Activated T-cell treated with anti-CD3 and anti-CD28 coated beads, Interleukin-2, amount 50 U/mL, for 24 hours (primary cell): ENCODE measurements at places on chromosomes 13 and 19.
A peak's percentile ranks its signal among the peaks of the same experiment; 100 is the strongest.

DNA sequence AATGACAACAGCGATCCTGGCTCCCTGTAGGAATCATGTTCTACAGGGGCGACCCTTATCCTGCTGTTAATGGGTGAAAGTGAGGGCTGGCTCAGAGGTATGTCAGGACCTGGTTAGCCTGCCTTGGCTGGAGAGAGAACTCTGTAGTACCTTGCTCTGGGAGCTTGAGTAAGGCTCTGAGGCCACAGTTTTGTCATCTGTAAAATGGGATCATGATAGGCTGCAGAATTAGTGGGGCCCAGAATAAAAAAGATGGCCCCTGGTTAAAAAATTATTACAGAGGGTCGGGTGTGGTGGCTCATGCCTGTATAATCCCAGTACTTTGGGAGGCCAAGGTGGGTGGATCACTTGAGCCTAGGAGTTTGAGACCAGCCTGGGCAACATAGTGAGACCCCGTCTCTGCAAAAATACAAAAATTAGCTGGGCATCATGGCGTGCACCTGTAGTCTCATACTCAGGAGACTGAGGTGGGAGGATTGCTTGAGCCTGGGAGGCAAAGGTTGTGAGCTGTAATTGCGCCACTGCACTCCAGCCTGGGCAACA is 10.5 kb upstream of the SAMD1 start:
- H3K4me1 ChIP-seq, result no peaks in the 10 kb centered on the region
- H3K36me3 ChIP-seq, result peaks cover 60% of the 10 kb centered on the region
- no peak for DNase-seq
- no peak overlapping the region for H3K27ac ChIP-seq

DNA sequence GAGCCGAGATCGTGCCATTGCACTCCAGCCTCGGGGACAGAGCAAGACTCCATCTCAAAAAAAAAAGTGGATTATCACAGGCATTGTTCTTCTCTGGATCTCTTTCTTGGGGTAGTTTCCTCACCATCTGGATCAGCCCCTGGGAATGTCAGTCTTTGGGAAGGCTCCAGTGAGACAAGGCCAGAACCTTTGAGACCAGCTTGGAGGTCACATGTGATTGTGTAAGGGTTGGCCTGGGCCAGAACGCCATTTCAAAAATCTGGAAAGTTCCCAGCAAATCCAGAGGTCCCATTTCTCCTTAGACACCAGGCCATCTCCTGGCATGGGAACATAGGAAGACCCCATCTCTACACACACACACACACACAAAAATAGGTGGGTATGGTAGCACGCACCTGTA is 14.2 kb upstream of the ANGPTL8 start:
- no peak overlapping the region for H3K27ac ChIP-seq
- no peak for DNase-seq
- H3K4me3 ChIP-seq, result no peak overlapping the region
- H3K36me3 ChIP-seq, result no peaks in the 10 kb centered on the region

DNA sequence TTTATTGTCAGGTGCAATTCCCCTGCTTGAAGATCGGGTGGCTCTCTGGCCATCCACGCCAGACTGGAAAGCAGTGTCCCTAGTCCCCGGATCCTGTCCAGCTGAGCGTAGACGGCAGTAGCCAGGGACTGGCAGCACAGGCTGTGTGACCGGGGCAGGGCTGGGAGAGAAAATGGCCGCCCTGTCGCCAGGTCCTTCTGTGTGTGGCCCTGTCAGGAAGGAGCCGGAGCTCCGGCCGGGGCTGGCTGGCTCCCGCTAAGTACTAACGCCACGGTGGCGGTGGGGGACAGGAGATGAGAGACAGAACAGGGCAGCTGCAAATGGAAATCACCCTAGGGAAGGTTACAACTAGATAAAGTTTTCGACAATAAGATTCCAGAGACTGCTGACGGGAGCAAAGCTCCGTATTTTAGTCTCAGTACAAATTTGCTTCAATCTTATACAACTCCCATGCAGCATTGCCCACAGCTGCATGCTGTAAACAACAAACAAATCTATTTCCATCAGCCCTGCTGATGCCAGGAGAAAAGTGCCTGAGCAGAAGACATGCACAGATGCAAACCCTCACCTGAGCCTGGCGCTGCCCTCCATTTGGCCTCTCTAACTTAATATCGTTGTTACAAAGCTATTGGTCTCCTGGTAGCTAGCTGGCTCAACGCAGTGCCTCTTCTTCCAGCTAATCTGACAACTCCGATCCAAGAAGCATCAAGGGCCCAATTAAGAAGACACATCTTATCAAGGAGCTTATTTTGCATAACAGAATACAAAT is 253.0 kb downstream of the TSHZ3 start:
- no peaks in the 10 kb centered on the region for H3K36me3 ChIP-seq
- no peak overlapping the region for H3K4me3 ChIP-seq
- DNase-seq, result no peak
- H3K4me1 ChIP-seq, result no peaks in the 10 kb centered on the region

GRCh38 chr19:13155472-13156359 is 5.5 kb downstream of the IER2 start:
- DNase-seq, result peak; percentile 79
- peaks cover 40% of the 10 kb centered on the region for H3K36me3 ChIP-seq
- H3K4me1 ChIP-seq, result peaks cover 41% of the 10 kb centered on the region

- no peak for DNase-seq
- H3K27ac ChIP-seq, result peak overlapping the region; percentile 98
- peak overlapping the region; percentile 89 for H3K4me3 ChIP-seq
- H3K4me1 ChIP-seq, result peaks cover 42% of the 10 kb centered on the region
Measured at GRCh38 chr19:53553156-53553555, 15.2 kb downstream of the ZNF331 start.

- H3K27me3 ChIP-seq, result no peaks in the 10 kb centered on the region
- H3K4me3 ChIP-seq, result no peak overlapping the region
- peaks cover 8% of the 10 kb centered on the region for H3K4me1 ChIP-seq
- H3K36me3 ChIP-seq, result peaks cover 31% of the 10 kb centered on the region
- peak; percentile 45 for DNase-seq
Measured at GRCh38 chr19:48194041-48194843, 23.8 kb downstream of the ZSWIM9 start.

DNA sequence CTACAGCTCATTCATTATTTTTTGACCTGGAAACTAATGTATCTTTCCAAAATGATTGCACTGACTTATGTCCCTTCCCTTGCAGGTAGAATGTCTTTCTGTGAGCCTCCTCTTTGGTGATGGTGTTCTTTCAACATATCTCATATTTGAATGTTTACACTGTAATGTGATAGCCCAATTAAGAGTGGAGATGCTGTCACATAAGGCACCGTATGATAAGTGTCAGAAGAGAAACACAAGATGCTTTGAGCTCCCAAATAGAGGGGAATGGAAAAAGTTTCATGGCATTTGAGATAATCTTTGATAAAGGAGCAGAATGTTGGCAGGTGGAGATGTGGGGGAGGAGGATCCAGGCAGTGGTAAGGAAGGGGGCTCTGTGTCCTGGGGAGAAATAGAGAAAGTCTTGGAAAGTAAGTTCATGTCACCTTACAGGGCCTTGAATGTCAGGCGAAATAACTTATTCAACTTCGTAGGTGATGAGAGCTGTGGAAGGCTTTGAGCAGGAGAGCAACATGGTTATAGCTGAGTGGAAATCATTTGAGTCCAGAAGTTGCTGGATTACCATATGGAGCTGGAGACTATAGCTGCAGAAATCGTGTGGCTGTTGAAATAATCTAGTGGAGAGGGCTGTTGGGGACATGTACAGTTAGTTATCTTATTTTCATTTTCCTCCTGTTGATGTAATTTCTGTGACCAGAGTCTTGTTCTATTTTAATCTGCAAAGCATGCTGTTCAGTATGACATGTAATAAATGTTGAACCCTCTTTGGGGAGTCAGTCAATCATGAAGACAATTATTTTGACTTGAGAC is 10.3 kb upstream of the RNF113B start:
- DNase-seq, result no peak
- H3K27ac ChIP-seq, result no peak overlapping the region
- H3K4me1 ChIP-seq, result no peaks in the 10 kb centered on the region
- no peak overlapping the region for H3K4me3 ChIP-seq

DNA sequence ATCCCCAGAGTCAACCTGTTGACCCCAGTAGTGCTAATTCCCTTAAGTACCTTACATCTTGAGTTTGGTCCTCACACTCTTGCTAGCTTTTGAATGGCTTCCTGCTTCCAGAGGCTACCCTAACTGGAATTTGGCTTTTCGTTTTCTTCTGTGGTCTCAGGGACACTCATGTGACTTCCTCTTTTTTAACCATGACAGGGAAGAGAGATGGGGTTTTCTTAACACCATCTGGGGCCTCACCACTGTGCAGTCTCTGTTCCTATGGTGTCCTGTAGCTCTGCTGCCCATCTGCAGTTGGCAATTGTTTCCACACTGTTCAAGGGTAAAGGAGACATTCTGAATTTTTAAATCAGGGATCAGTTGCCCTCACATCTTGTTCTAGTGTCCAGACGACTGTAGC is 66.7 kb downstream of the SLC10A2 start:
- H3K4me1 ChIP-seq, result no peaks in the 10 kb centered on the region
- H3K27me3 ChIP-seq, result no peaks in the 10 kb centered on the region
- H3K4me3 ChIP-seq, result no peak overlapping the region

DNA sequence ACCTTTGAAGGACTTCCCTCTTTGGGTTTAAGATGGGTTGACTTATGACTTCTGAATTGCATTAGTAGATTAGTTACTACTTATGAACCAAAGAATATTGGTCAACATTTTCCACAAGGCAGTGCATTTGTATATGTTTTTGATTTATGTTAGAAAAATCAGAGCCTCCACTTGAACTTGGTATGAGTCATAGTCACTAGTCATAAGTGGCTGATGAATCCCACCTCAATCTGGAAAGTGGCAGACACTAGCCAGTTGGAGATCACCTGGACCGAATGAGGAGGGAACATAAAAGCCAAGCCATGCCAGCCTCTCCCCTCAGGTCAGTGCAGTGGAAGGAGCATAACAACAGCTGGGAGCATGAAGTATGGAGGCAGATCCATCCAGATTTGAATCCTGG is 39.3 kb upstream of the SPART start:
- H3K27ac ChIP-seq, result no peak overlapping the region
- H3K27me3 ChIP-seq, result peaks cover 22% of the 10 kb centered on the region
- no peak for DNase-seq
- no peaks in the 10 kb centered on the region for H3K4me1 ChIP-seq

DNA sequence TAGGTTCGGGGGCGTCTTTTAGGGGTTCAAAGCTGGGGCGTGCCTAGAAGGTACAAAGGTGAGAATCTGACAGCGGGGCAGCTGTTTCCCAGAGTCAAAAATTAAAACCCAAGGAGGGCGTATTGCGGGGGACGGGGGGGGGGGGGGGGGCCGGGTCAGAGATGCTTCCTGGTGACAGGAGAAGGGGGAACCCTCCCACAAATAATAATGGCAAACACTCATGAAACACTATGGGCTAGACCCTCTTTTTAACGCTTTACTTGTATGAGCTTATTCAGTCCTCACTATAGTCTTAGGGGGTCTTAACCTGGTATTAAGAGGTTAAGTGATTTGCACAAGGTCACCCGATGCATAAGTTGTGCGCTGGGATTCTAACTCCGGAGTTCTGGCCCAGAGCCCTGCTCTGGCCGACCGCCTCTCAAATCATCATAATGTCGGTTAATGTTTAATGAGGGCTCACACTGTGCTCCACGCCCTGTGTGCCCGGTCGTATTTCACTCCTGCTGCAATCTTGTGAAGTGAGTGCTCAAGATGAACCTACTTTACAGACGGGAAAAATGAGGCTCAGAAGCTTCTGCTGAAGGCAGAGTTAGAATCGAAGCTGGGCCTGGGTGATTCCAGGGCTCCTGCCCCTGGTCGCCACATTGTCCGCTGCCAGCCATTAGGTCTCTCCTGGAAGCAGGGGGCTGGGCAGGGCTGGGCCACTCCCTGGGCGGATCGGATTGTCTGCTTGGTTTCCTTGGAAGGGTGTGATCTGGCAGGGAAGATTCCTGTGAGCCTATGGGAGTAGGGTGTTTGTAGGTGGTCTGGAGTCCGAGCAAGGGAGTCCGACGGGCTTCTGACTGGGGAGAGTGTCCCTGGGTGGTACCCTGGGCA is 964 bp downstream of the PAK4 start:
- H3K27ac ChIP-seq, result peak overlapping the region; percentile 98
- peaks cover 6% of the 10 kb centered on the region for H3K36me3 ChIP-seq
- H3K4me1 ChIP-seq, result peaks cover 43% of the 10 kb centered on the region
- H3K27me3 ChIP-seq, result peaks cover 3% of the 10 kb centered on the region
- peak overlapping the region; percentile 97 for H3K4me3 ChIP-seq
- no peak for DNase-seq

- no peak overlapping the region for H3K27ac ChIP-seq
- peaks cover 86% of the 10 kb centered on the region for H3K36me3 ChIP-seq
- peak; percentile 48 for DNase-seq
Measured at GRCh38 chr19:52778811-52779210, 7.8 kb downstream of the ZNF600 start.

- H3K4me3 ChIP-seq, result no peak overlapping the region
- H3K27me3 ChIP-seq, result peaks cover 52% of the 10 kb centered on the region
- no peak for DNase-seq
- H3K4me1 ChIP-seq, result no peaks in the 10 kb centered on the region
- H3K27ac ChIP-seq, result no peak overlapping the region
Measured at GRCh38 chr13:31020996-31021395, 88.5 kb downstream of the TEX26 start.

DNA sequence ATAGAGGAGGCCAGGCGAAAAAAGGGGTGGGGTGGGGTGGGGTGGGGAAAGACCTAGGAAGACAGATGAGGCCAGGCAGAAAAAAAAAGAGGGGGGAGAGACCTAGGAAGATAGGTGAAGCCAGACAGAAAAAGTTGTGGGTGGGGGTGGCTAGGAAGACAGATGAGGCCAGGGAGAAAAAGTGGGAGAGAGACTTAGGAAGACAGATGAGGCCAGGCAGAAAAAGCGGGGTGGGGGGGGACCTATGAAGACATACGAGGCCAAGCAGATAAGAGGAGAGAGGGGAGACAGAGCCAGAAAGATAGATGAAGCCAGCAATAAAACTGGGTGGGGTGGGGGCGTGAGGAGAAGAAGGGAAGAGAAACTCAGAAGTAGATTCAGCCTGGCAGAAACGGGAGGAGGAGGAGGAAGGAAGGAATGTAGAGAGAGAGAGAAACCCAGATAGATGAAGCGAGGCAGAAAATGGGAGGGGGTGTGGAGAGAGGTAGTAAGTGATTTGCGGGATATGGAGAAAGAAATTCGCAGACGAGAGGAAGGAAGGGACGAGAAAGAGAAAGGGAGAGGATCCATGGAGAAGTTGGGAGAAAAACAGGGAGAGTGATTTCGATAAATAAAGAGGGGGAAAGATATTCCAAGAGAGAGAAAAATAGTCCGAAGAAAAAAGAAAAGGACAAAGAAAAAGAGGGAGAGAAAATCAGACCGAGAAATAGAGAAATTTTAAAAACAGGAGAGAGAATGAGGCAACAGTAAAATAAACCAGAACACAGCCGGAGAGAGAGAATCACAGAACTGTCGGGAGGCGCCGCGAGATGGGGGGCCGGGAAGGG is 12.2 kb upstream of the CACNG6 start:
- H3K27ac ChIP-seq, result no peak overlapping the region
- no peaks in the 10 kb centered on the region for H3K36me3 ChIP-seq
- H3K4me3 ChIP-seq, result peak overlapping the region; percentile 54
- H3K27me3 ChIP-seq, result peaks cover 68% of the 10 kb centered on the region

- peaks cover 20% of the 10 kb centered on the region for H3K4me1 ChIP-seq
- no peaks in the 10 kb centered on the region for H3K36me3 ChIP-seq
- H3K27me3 ChIP-seq, result no peaks in the 10 kb centered on the region
- peak; percentile 59 for DNase-seq
- no peak overlapping the region for H3K27ac ChIP-seq
- peak overlapping the region; percentile 77 for H3K4me3 ChIP-seq
Measured at GRCh38 chr19:924553-925086, 1.2 kb upstream of the ARID3A start.
